Stimulated activated CD4-positive, alpha-beta T cell treated with anti-CD3 and anti-CD28 coated beads, Interleukin-15, amount 100 ng/mL, for 1 hour (primary cell): ENCODE measurements at places on chromosomes 7 and 10.

GRCh38 chr7:36473454-36474282 lies 84.0 kb downstream of the ANLN start:
- peak; percentile 3 for DNase-seq

GRCh38 chr7:37000511-37000910 lies 276.2 kb upstream of the AOAH start:
- no peak for DNase-seq

GRCh38 chr7:123749537-123749857 lies 694 bp upstream of the WASL start:
- no peak for DNase-seq

DNA sequence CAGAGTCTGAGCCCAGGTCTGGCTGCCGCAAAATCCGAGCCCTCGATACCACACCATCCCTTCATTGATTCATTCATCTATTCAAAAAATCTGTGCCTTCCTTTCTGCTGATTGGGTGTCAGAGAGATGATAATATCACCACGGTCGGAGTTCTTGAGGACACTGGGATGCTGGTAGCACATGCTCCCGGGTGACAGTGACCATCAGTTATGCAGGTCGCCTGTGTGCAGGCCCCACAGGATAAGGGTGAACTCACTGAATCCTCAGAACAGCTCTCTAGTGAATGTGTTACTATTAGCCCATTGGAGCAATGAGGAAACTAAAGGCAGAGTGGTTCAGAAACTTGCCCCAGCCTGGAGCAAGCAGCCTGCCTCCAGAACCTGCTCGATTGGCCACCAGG lies 145.1 kb downstream of the SLIT1 start:
- no peak for DNase-seq

DNA sequence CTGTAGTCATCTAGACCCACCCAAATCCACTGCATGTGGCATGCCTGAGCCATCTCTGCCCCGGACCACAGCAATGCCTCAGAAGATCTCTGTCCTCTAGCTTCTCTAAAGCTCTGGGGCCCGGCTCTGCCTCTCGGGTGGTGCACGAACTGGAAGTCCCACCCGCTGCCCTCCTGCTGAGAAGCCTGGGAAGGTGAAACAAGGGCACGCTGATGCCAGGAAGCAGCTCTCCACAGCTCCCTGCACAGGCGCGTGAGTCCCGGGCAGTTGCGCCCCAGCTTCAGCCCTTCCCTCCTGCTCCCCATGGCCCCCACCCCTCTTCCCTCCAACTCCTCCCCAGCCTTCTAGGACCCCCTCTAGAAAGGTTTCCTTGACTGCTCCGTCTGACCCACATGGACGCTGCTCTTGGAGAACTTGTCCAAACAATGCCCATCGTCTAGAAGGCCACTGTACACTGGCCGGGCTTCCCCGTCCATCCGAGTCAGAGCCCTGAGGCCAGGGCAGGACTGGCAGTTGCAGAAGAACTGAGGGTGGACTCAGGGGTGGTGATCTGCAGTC lies 12.8 kb downstream of the KCNH2 start:
- no peak for DNase-seq

- DNase-seq: no peak
Measured at GRCh38 chr7:36611703-36612102, 112.6 kb downstream of the AOAH start.

GRCh38 chr7:69622014-69622835 lies 23.9 kb downstream of the AUTS2 start:
- DNase-seq: no peak

DNA sequence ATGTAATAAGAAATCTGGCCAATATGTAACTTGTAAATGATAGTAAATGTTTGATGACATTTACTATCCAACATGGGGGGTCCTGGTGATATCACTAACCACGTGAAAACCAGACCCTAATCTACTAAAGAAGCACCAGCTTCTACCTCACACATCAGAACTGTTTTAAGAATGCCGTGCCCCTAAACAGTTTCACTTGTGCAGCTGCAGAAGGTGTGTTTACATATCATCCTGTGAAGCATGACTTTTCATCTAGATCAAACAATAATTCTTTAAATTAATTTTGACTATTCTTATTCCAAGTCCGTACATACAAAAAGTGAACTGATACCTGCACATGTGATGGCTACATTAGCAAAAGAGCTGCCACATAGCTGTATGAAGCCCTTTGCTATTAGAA lies 61.0 kb downstream of the STEAP1B start:
- DNase-seq: no peak

GRCh38 chr7:75532639-75533038 lies 40.5 kb downstream of the SPDYE5 start:
- DNase-seq: no peak

DNA sequence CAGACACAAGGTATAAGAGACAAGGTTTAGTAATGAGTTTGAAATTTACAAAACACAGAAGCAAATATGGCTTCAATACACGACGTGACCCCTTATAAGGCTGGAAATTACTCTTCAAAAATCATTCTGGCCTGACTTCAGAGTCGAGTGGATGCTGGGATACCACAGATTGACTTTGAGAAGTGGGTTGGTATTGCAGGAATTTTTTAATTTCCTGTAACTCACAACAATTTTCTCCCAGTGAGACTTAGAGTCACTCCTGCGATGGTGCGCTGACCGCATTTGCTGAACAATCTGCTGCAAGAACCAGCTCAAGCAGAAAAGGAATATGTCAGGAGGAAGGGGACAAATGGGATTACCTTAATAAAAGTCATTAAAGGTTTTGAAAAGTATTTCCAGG lies 132.1 kb downstream of the EMX2 start:
- DNase-seq: no peak

GRCh38 chr7:48388911-48389310 lies 217.7 kb downstream of the ABCA13 start:
- no peak for DNase-seq

DNA sequence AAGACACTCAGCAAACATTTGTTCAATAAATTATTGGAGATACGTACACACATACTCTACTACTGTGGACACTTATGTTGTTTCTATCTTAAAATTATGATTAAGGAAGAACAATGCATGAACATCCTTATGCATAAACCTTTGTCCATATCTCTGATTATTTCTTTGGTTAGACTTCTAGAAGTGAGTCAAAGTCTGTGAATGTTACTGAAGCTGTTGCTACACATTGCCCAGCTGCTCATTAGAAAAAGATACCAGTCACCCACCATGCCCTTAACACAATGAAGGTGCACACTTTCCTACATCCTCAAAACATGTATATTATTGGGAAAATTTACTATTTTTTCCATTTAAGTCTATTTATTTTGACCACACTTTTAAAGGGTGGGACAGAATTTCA lies 1.4 kb upstream of the CLRN3 start:
- no peak for DNase-seq

GRCh38 chr10:37775612-37776011 lies 81.8 kb downstream of the ZNF248 start:
- DNase-seq: no peak

- no peak for DNase-seq
Measured at GRCh38 chr7:24576171-24577025, 3.1 kb downstream of the PALS2 start.

DNA sequence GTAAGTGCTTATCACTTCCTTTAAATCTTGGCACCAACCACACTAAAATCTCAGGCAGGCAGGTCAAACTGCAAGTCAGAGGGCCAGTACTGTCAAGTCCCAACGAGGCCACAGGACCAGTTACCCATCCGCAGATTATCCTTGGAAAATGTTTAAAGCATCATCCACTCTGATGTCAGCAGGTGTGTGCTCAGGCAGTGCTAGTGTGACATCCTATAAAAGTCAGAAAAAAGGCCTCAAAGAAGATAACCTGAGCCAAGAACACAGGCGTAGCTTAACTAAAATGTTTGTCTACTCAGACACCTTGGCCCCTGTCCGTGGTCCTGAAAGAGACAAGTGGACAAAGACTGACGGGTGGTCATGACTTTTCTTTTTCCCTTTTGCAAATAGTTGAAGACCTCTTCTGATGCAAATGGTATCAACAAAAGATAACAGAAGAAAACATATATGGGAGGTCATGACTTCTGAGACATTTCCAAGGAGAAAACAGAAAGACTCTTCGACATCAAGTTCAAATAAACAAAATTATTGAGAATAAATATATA lies 309.3 kb downstream of the KCNMA1 start:
- no peak for DNase-seq
